A549 treated with CpdA at 1 μM for 4 hours (cell line): ENCODE measurements at places on chromosomes 3 and 15. TPM values are rescaled to one million over a fixed set of nuclear protein-coding genes. Genes with fewer than 3 reads are reported as not detected.

The KBTBD13 gene
- total RNA-seq = not detected in 5 replicates

The PIGZ gene
- total RNA-seq = 0.94 to 1.6 TPM (median 1.3 TPM) in 5 replicates

The NMB gene
- 15.2 to 25.8 TPM (median 23.7 TPM) in 5 replicates for total RNA-seq

The ANKRD63 gene
- total RNA-seq = 0.19 to 0.42 TPM (median 0.32 TPM) in 4 of 5 replicates, not detected in the other

The SPINK8 gene
- total RNA-seq = not detected in 5 replicates

The COLQ gene
- 0.28 to 0.53 TPM (median 0.36 TPM) in 5 replicates for total RNA-seq

The TMEM158 gene
- total RNA-seq = 16.2 to 29.5 TPM (median 24.2 TPM) in 5 replicates

The NSUN3 gene
- 6.8 to 9.1 TPM (median 7.6 TPM) in 5 replicates for total RNA-seq

The C3orf20 gene
- not detected in 5 replicates for total RNA-seq

The SERINC4 gene
- total RNA-seq = 0.05 to 0.12 TPM (median 0.08 TPM) in 4 of 5 replicates, not detected in the other

The LMOD3 gene
- not detected in 5 replicates for total RNA-seq

The IL17RD gene
- total RNA-seq = 0.47 to 1.4 TPM (median 1.2 TPM) in 5 replicates

The GOLGA8A gene
- 5.9 to 10.4 TPM (median 7.3 TPM) in 5 replicates for total RNA-seq

The SPPL2A gene
- total RNA-seq = 86.8 to 99.4 TPM (median 94.7 TPM) in 5 replicates

The TNIK gene
- total RNA-seq = 1.9 to 2.7 TPM (median 2.1 TPM) in 5 replicates

The RARRES1 gene
- 7.2 to 11.1 TPM (median 9.1 TPM) in 5 replicates for total RNA-seq
